Left ventricle myocardium superior (tissue), 1 donor: ENCODE measurements at places on chromosomes 7 and 10.

DNA sequence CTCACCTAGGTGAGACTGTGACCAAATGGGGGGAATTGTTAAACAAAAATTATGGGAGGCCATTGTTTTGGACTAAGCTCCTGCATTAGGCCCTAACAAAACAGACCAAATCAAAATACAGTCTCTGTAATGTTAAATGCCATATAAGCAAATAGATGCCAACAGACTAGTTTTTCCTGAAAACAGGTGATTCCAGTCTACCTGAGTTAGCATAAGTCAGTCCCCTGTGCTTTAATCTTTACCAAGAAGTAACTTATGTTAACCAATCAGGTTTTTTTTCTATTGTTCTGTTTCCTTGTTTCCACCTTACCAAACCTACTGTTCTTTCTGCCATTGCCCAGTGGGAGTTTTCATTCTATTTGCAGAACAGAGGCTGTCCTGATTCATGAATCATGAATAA lies 48.0 kb downstream of the PDZD8 start:
- no peak for DNase-seq

GRCh38 chr7:144483189-144483588 lies 79.7 kb upstream of the NOBOX start:
- DNase-seq = no peak

GRCh38 chr10:16292366-16292765 lies 144.4 kb upstream of the PTER start:
- DNase-seq = no peak

- DNase-seq = no peak
These were observed 82.8 kb upstream of the TNS3 start for GRCh38 chr7:47664650-47665195.

DNA sequence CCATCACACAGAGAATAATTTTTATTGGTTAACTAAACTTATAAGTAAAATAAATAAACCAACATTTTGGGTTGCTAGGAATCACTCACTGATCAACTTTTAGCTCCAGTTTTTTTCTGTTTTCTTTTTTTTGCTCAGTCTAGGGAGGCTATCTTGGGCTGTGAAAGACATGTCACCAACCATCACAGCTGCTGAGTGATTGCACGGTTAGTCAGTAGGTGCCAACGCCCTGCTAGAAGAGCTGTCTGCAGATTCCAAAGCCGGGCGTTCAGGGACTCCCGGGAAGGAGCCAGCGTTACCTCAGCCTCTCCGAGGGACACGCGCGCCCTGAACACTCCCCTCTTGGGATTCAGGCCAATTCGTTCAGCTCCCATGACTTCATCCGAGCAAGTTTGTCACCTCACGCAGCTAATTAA lies 604 bp upstream of the STAM start:
- DNase-seq = peak; percentile 74

DNA sequence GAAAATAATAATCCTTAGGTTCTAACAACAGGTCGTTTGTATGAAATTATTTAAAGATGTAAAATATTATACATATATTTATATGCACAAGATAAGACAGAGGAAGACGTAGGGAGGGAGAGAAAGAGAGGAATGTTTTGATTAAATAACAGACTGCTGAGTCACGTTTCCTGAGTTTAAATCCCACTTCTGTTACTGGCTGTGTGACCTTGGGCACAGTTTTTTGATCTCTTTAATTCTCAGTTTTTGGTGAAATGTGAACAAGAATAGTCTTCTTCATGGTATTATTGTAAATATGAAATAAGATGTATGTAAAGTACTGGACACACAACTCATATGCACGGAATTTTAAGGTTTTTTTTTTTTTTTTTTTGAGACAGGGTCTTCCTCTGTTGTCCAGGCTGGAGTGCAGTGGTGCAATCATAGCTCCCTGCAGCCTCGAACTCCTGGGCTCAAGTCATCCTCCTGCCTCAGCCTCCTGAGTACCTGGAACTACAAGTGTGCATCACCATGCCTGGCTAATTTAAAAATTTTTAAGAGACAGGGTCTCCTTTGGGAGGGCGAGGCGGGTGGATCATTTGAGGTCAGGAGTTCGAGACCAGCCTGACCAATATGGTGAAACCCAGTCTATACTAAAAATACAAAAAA lies 42.6 kb downstream of the BAMBI start:
- no peak for DNase-seq

GRCh38 chr10:102643336-102644065 lies 778 bp upstream of the TRIM8 start:
- DNase-seq = peak; percentile 82

GRCh38 chr10:48931188-48931587 lies 8.5 kb downstream of the LRRC18 start:
- no peak for DNase-seq

GRCh38 chr7:22364900-22365299 lies 7.9 kb upstream of the RAPGEF5 start:
- DNase-seq = no peak

DNA sequence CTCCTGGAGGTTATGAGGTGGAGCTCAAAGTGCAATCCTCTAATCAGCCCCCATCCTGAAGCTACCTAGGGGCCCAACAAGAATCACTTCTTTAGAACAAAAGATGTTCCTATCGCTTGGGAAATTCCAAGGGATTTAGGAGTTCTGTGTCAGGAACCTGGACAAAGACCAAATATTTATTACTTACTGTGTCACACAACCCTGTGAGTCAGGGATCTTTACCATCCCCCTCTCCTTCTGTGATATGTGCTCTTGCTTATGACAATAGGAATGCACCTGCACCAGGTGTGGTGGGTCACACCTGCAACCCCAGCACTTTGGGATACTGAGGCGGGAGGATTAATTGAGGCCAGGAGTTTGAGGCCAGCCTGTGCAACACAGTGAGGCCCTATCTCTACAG lies 485.8 kb downstream of the PLXDC2 start:
- no peak for DNase-seq

- DNase-seq = no peak
These were observed 6.1 kb upstream of the ABCA13 start for GRCh38 chr7:48165157-48165556.

DNA sequence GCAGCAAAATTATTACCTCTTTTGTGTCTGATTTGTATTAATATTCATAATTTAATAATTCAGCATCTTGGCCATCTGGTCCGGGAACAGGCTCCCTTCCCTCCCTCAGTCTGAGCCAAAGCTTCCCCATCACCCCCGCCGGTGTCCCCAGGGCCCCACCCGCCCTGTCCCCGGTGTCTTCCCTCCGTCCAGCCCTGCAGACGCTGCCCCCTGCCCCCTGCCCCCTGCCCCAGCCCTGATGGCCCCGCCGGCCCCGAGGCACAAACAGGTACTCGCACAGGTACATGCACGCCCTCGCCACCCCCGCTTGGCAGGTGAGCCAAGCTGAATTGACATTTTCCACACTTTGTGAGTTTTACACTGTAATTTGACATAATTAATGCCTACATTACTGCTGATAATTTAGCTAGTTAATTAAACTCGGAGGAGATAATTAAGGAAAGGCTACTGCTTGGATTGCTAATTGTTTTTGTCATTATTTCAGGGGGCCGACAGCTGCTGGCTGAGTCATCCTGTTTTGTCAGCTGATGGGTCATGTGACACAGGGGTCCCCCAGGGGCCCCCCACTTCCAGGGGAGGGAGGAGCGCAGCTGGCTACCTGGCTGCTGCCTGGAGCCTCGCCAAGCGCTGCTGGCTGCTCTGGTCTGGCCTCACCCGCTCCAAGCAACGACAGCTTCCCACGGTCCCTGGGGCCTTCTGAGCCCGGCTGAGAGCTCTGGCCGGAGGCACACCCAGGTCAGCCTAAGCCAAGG lies 36.6 kb downstream of the MICALL2 start:
- DNase-seq = no peak

- DNase-seq = peak; percentile 22
These were observed 54.2 kb downstream of the FAM53B start for GRCh38 chr10:124689911-124690498.

DNA sequence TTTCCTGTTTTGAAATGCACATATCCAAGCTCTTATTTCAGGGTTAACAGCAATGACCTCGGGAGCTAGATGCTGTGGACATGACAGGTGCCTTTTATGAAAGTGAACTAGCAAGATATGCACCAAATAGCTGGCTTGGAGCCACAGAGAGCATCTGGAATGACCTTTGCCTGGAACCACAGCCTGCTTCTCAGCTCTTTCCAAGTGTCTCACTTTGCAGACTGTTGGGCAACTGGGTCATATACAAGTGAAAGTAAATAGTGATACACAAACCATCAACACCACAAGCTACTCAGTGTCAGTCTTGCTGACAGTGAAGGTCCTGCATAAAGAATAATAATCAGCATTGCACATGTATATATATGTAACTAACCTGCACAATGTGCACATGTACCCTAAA lies 183.5 kb downstream of the RNF133 start:
- no peak for DNase-seq
